ENCODE measurements at places on chromosomes 4 and X. TPM values are rescaled to one million over a fixed set of nuclear protein-coding genes. Genes with fewer than 3 reads are reported as not detected.

Gene FGF5
- 0.13 TPM for total RNA-seq

Gene C1GALT1C1
- total RNA-seq: 48.1 TPM

Gene VBP1
- 33.9 TPM for total RNA-seq

Gene MAGEB10
- not detected for total RNA-seq

Gene OTUD6A
- not detected for total RNA-seq

Gene EFHC2
- not detected for total RNA-seq

Gene SSX2
- not detected for total RNA-seq

Gene FABP2
- total RNA-seq: not detected

Gene HTT
- total RNA-seq: 71.8 TPM
